ENCODE measurements at places on chromosomes 5 and 9.

GRCh38 chr5:116571568-116572349 lies 2.9 kb downstream of the SEMA6A start:
- no peak for DNase-seq

- DNase-seq: peak; percentile 79
Measured at GRCh38 chr5:100903039-100903887, at the start of gene ST8SIA4. TSS of gene ST8SIA4 (minus strand) at chr5:100903282. CDS start at chr5:100902955, 327 bp downstream.

DNA sequence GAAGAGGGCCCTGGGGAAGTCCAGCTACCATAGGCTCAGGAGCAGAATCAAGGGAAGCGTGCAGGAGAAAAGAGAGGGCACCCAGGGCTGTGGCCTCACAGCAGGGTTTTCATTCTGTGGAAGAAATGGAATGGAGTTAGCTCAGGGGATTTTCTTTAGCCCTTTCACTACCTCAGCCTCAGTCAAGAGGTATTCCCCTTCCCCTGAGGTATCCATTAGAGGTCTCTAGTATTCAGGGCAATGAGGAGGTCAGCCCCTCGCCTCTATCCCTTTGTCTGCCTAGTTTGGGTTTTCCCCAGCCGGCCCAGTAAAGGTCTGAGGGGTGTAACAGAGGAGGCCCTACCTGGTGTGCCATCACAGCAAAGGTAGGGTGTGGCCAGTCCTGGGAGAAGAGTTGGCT lies 21.5 kb downstream of the GFRA3 start:
- DNase-seq: no peak

DNA sequence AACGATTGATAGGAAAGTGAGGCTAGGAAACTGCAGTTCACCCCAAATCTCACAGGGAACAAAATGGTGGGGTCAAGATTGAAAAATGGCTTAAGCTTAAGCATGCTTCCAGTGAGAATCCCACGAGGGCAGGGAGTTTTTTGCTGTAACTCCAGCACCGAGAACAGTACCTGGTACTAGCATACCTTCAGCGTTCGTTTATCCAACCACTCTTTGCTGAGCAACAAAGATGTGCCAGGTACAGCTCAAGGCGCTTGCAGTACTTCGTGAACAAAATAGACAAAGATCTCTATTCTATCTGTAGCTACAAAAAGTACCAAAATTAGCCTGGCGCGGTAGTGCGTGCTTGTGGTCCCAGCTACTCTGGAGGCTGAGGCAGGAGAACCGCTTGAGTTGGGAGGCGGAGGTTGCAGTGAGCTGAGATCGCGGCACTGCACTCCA lies 778 bp upstream of the PPP6C start:
- DNase-seq: no peak

DNA sequence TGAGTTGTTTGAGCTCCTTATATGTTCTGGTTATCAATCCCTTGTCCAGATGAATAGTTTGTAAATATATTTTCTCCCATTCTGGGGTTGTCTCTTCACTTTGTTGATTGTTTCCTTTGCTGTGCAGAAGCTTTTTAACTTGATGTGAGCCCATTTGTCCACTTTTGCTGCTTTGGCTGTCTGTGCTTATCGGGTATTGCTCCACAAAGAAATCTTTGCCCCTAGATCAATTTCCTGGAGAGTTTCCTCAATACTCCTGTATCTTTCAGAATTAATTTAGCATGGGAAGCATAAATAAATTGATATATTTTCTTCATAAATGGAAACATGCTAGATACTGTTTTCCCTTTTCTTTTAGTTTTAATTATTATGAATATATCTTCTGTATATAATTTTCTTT lies 22.5 kb upstream of the CCL21 start:
- DNase-seq: no peak

GRCh38 chr9:21070171-21070571 lies 7.6 kb downstream of the IFNB1 start:
- DNase-seq: no peak

- no peak for DNase-seq
Measured at GRCh38 chr5:101326766-101327165, 423.7 kb upstream of the ST8SIA4 start.

GRCh38 chr5:114369680-114370417 lies 8.0 kb downstream of the KCNN2 start:
- no peak for DNase-seq

GRCh38 chr9:114343471-114344187 lies 14.0 kb downstream of the ORM2 start:
- DNase-seq: no peak

- DNase-seq: no peak
Measured at GRCh38 chr5:84343171-84343570, 41.5 kb downstream of the EDIL3 start.

DNA sequence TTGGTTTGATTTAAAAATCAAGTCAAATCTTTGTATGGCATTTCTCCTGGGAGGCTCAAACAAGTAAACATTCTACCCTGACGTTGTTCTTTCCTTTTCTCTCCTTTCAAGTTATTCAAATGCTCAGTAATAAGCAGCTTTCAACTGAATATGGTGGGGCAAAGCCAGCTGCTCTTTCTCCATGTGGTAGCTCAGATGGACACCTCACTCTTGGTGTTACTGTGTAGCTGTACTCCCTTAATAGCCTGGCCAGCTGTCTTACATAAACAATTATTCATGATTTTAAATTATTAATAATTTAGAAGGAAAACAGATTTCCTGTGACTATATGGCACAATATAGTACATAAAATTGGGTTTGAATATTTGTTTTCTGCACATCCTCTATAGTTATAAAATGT lies 165.2 kb downstream of the PDE4D start:
- DNase-seq: no peak

GRCh38 chr5:111551569-111552275 lies 39.4 kb upstream of the STARD4 start:
- DNase-seq: no peak

- DNase-seq: no peak
Measured at GRCh38 chr9:89638359-89638758, 33.5 kb downstream of the GADD45G start.

GRCh38 chr5:157862183-157862851 lies 3.4 kb upstream of the CLINT1 start:
- DNase-seq: no peak

DNA sequence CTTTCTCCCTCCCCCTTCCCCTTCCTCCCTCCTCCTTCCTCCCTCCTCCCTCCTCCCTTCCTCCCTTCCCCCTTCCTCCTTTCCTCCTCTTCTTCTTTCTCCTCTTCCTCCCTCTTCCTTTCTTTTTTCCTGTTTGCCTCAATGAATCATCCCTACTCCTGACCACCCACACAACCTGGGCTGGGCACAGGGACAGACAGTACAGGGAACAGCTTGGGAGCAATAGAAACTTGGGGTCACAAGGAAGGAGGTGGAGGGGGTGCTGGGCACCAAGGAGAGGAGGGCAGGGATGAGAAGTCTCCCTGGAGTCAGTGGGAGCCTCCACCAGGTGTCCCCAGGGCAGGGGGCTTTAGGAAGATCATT lies 5.0 kb downstream of the TTC16 start:
- no peak for DNase-seq

GRCh38 chr5:113489299-113489698 lies 1.0 kb upstream of the MCC start:
- no peak for DNase-seq

DNA sequence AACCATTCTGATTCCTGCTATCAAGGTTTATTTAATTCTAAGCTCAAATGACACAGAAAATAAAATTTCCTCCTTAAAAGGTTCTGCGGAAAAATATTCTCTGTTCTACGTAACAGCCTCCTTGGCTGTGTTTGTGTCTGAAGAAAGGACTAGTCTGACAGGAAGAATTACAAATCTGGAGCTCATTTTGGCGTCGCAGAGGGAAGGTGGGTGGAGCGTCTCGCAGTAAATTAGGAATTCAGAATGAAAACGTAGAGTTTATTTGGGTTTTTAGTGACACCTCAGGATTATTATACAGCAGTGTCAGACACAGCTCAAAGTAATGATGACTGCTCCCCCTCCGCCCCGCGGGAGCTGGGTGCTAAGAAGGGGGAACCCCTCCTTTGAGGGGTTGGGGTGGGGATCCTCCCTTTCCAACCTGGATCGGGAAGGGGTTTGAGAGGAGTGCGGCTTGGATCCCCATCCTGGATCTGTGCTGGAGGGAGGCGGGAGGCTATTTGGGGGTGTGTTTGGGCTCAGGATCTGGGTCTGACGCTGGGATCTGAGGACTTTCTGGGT lies 933 bp upstream of the TGFBR1 start:
- no peak for DNase-seq

DNA sequence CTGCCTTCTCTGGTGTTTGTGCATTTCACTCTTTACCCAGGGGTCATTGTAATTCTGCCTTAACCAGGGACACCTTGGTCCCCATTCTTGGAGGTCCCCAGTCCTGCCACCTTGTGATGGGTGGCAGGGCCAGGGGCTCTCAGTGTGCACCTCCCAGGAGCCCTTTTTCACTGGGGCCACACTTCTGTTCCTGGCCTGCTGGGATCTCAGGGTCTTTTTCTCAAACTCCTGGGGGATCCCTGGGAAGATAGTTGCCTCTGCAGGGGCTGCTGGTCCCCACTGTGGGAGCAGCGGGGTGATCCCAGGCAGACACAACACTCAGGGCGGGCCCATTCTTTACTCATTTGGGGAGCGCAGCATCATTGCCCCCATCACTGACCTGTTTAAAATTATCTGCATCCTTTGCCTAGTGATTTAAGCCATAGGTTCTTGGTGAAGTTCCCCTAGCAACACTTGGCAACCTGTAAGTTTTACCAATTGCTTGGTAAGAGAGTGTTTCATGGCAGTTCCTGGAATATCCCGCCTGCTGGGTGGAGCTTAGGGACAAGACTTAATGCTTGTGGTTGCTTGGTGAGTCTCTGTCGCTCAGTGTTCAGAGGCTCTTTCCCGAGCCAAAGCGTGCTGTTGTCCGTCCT lies 15.7 kb downstream of the PHF2 start:
- DNase-seq: no peak

GRCh38 chr5:81247441-81247972 lies 14.4 kb downstream of the CKMT2 start:
- no peak for DNase-seq

DNA sequence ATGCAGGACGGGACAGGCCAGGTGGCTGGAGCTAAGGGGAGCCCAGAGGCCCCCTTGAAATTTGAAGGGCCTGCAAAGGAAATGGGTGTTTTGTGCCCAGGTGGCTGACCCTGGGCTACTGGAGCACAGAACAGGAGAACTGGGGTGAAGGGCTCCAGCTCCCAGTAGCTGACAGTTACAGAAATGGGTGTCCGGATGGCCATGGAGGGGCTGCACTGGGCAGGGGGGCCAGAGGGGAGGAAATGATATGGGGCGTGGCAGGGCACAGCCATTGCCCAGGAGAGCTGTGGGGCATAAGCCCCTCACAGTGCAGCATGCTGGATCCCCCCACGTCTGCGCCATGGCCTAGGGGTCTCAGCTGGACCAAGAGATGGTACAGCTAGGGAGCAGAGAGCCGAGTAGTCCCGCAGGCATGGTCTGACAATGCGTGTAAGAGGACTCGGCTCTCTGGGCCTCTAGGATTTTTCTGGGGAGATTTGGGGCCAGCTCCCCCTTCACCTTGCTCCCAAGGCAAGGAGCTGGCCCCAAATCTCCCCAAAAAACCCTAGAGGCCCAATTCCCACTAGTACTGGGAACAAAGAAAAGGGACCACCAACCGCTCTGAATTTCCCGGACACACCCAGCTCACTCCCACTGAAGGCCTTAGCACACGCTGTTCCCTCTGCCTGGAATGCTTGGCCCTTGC lies 7.9 kb upstream of the CARD19 start:
- no peak for DNase-seq

DNA sequence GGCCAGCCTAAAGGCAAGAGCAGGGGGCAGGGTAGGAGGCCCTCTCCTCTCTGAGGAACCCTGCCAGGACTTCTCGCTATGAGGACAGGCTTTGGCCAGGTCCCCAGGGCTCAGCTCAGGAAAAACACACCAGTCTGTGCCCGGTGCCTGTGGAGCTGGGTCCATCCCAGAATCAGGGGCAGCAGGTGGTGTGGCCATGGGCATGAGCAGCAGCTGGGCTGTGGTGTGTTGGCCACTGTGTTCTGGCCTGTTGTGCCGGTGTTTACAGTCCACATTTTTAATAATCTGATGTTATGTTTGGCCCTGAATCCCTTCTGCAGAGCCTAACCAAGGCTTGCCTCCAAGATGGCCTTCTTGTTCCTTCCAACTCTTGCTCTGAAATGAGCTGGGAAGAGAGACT lies 77.0 kb downstream of the FGF18 start:
- DNase-seq: no peak

DNA sequence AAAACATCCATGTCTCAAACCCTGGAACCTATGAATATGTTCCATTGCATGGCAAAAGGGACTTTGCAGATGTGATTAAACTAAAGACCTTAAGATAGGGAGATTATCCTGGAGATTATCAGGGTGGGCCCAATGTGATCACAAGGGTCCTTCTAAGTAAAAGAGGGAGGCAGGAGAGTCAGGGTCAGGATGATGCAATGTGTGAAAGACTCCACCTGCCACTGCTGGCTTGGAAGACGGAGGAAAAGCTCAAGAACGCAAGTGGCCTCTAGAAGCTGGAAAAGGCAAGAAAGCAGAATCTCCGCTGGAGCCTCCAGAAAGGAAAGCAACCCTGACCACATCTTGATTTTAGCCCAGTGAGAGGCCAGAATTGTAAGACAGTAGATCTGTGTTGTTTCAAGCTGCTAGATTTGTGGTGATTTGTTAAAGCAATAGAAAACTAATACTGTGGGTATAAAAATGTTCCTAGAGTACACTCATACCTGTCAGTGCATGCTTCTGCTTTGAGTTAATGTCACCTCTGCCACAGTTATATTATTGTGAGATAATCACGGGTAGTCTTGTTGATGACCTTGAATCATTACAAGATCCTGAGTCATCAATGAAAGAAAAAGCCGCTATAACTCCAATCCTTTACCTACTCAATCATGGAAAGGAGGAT lies 93.5 kb upstream of the TNPO1 start:
- DNase-seq: no peak

- DNase-seq: no peak
Measured at GRCh38 chr5:95880081-95880926, 57.8 kb upstream of the GLRX start.

- no peak for DNase-seq
Measured at GRCh38 chr5:111311666-111312065, 87.5 kb downstream of the CAMK4 start.

DNA sequence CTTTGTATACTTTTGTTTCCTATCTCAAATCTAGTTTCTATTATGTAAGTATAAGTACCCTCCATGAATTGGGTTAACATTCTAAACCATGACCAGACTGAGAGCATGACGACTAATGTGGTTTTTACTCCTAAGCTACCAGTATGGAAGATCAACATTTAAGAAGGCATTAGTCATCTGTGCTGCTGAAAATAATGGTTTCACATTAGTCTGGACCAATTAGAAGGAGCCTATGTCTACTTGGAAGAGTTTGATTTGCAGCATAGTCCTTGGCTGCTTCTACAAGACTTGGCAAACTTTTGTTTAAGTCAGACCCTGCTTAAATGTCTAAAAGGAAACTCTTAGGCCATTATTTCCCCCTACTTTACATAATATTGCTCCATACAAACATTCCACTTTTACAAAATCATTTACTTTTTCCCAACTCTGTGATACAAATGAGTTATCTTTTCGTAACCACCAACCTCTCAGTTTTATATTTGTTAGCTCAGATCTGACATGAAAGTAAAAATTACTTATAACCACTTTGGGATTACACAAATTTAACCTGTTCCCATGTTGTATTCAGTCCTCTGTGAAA lies 186.7 kb downstream of the COMMD10 start:
- no peak for DNase-seq

Measured in stimulated activated CD4-positive, alpha-beta T cell treated with anti-CD3 and anti-CD28 coated beads, TNF-alpha, amount 100 ng/mL, for 24 hours (primary cell).